ENCODE measurements at places on chromosomes 16 and 17.
A peak's percentile ranks its signal among the peaks of the same experiment; 100 is the strongest.

GRCh38 chr17:59372138-59372751 is 40.8 kb downstream of the YPEL2 start:
- no peak for DNase-seq

DNA sequence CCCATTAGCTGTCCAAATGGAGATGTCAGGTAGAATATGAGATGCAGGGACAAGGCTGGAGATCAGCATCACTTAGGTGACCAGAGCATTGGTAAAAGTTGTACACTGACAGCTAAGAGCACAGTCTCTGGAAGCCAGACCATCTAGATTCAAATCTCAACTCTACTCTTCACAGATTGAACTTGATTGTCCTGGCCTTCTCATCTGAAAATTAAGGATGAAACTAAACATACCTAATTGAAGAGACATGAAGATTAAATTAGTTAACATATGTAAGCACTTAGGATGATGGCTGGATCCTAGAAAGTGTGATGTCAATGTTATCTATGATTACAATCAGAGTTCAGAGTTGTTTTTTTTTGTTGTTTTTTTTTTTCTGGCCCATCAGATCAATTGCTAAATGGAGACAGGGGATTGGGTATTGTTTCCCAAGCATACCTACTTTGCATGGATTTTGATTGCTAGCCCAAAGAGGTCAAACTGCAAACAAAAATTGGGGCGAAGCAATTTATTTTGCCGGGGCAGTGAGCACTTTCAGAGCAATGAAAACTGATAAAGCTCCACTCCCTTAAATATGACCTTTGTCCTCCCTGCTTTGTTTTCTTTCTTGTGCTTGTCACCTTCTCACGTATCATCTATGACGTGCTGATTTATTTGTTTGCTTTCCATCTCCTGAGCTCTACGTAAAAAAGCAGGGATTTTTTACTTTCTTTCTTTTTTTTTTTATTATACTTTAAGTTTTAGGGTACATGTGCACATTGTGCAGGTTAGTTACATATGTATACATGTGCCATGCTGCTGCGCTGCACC is 217.6 kb upstream of the CPHXL start:
- no peak for DNase-seq

- DNase-seq, result no peak
These were observed 230.7 kb downstream of the BCAS3 start for GRCh38 chr17:60908324-60908723.

GRCh38 chr17:44374306-44375195 is 10.9 kb upstream of the FAM171A2 start:
- DNase-seq, result no peak

- no peak for DNase-seq
These were observed 20.0 kb upstream of the HERPUD1 start for GRCh38 chr16:56911771-56912571.

DNA sequence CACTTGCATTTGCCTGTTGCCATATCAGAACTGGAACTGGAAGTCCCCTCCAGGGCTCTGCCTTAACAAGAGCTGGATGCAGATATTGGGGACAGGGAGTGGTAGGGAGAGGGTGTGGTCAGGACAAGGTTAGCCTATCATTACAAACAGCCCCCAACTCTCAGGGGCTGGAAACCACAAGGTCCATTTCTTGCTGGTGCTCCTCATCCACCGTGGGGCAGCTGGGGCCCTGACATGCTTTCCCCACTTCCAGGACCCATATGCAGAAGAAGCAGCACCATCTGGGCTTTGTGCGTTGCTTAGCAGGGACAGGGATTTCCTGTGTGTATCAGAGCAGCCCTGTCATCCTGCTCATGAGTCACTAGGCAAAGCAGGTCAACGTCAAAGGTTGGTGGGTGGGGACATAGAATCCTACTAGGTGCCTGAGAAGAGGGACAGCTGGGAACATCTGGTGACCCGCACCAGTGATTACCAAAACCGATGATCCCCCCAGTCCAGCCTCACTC is 26.9 kb downstream of the RGS9 start:
- peak; percentile 44 for DNase-seq

DNA sequence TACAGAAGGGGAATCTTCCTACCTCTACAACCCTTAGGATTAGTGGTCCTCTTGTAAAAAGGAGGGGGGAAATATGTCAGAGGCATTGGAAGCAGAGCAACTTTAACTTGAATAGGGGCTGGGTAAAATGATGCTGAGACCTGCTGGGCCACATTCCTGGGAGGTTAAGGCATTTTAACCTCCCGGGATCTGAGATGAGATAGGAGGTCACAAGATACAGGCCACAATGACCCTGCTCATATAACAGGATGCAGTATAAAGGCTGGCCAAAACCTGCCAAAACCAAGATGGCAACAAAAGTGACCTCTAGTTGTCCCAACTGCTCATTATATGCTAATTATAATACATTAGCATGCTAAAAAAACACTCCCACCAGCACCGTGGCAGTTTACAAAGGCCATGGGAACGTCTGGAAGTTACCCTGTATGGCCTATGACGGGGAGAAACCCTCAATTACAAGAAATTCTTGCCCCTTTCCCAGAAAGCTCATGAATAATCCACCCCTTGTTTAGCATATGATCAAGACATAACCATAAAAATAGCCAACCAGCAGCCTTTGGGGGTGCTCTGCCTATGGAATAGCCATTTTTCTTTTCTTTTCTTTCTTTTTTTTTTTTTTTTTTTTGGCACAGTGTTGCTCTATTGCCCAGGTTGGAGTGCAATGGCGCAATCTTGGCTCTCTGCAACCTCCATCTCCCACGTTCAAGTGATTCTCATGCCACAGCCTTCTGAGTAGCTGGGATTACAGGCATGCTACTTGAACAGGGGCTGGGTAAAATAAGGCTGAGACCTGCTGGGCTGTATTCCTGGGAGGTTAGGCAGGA is 6.2 kb upstream of the C1QTNF1 start:
- DNase-seq, result no peak

- DNase-seq, result peak; percentile 67
These were observed 748 bp upstream of the CMTM3 start for GRCh38 chr16:66603537-66604375.
